ENCODE measurements at places on chromosomes 7 and 10.

GRCh38 chr7:100384628-100385294 lies 11.5 kb downstream of the PILRA start:
- DNase-seq, result no peak

DNA sequence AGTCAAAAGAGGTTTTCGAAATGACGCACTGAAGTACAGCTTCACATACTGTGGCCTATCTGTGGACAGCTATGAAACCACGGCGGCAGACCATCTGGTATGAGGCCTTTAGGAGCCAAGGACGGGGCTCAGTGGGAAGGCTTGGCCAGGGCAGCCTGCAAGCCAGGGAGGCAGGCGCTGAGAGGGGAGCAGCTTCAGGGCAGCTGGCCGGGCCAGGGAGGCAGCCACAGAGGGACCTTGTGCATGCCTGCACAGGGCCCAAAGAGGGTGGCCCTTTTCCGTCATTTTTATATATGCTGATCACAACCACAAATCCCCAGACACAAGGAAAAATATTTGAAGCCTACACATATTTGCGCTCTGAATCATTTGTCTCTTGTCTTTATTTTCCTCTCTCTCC lies 13.5 kb downstream of the CALD1 start:
- no peak for DNase-seq

DNA sequence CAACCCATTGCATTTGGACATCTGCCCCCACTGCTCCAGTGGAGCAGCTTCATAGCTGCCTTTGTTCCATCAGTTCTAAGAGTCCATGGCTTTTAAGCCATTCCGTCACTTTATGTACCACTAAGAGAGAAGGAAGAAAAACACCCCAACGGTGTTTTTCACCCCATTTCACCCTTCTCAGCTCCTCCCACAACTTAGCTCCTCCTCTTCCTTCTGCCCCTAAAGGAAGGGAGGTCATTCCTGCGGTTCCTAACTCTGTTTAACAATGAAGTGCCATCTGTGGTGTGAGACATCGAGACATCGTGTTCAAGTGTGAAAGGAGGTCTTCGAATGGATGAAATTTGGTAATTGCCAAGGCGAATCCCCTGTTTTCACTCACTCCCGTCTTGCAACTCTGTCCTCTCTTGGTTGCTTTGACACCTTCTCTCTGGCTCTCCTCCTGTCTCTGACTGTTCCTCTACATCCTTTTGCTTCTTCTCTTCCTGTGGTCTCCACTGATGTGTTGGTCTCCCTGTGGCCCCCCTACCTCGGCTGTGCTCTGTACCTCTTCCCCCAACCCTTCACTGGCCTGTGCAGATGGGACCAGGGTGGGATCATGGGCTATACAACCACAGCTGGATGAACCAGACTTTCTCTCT lies 23.0 kb downstream of the SMKR1 start:
- no peak for DNase-seq

DNA sequence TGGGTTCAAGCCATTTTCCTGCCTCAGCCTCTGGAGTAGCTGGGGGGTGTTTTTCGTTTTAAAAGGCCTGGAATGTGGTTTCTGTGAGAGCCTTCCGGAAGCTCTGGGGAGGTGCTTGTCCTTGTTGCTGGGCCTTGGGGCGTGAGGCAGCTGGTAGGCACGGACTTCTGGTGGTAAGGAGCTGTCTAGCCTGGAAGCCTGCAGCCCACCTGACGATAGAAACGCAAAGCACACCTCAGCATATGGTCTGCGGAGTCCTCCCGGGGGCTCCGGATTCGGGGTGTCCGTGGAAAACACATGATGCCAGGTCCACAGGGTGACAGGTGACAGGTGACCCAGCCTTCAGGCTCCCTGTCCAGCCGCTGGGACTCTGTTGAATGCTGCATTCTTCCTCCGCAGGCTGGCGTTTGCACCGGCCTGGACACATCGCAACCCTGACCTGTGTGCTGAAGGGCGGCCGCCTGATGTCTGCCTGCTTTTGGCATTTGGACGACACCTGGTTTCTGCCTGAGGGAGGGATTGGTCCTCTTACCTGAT lies 37.3 kb downstream of the INPP5A start:
- DNase-seq, result no peak

DNA sequence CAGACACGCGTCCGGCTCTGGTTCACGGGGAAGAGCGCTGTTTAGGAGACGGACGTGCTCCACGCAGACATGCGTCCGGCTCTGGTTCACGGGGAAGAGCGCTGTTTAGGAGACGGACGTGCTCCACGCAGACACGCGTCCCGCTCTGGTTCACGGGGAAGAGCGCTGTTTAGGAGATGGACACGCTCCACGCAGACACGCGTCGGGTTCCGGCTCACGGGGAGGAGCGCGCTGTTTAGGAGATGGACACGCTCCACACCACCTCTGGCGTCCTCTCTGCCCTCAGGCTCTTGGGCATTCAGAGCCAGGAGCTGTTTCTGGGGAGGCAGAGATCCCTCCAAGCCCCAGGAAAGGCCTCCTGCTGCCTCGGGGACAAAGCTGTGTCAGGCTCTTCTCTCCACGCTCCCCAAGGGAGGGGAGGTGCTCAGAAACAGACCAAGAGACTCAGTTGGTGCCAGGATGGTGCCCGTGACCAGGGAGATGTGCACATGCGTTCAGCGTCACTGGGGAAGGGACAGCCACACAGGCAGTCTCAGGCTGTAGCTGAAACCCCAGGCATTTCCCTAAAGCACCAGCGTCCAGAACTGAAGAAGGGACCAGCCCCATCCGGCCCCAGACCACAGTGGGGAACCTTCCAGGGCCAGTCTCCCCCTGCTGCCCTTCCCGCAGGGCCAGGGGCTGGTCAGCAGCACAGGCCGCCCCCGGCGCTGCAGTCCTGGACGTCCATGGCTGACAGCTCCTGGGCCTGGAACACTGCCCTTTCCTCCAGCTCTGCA lies 175.6 kb downstream of the ELFN1 start:
- no peak for DNase-seq

DNA sequence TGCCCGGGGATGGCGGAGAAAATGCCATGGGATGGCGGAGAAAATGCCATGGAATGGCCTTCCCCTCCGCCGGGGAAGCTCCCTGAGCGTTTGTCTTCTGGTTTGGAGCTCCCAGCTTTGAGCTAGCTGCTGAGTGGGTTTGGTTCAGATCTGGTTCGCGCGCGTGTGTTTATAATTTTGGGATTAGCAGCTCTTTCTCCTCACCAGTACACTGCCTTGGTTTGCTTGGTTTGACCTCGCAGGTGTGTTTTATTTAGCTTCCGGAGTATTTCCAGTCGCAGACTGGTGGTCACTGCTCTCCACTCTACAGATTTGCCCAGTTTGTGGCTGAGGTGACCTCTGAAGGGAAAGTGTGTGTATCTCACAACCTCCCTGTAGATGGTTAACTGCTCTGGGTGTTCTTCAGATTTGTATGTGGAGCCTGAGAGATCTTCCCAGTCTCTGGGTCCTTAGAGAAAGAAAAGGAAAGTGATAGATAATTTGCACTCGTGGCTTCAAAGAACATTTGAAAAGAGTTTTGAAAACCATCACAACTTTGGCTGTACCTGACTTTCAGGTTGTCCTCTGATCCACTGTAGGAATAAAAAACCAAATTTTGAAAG lies 597 bp downstream of the ZNF277 start:
- no peak for DNase-seq

DNA sequence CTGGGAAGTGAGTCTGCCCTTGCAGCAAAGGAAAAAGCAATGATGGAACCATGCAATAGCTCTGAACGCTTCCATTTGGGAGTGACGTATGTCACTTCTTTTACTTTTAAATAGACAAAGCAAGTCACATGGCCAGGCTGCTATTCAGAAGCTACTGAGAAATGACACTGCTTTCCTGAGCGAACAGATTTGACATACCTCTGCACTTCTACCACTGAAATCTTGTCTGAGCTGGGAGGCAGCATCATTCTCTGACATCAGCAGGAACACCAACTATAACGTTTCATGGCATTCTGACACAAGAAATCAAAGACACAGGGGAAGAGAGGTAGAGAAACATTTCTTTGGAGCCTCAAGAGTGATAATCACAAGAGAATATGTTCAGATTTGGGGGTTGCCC lies 271.1 kb downstream of the SNX13 start:
- no peak for DNase-seq
